ENCODE measurements at places on chromosomes 2 and 18.

- no peak for DNase-seq
- H3K4me3 ChIP-seq, result no peak overlapping the region
These were observed 147.3 kb downstream of the INHBB start for GRCh38 chr2:120493231-120493630.

DNA sequence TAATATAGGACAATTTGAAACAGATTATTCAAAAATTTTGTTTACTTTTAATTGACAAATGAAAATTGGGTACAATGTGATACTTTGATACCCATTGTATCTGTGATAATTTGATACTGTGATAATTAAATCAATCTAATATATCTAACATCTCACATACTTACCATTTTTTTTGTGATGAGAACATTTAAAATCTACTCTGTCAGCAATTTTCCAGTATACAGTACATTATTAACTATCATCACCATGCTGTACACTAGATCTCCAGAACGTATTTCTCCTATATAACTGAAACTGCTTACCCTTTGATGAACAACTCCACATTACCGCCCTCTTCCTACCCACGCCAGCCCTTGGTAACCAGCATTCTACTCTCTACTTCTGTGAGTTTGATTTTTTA, 139.7 kb upstream of the TFPI start:
- no peaks in the 10 kb centered on the region for H3K27me3 ChIP-seq
- no peaks in the 10 kb centered on the region for H3K36me3 ChIP-seq
- H3K4me3 ChIP-seq, result no peak overlapping the region
- no peaks in the 10 kb centered on the region for H3K4me1 ChIP-seq

DNA sequence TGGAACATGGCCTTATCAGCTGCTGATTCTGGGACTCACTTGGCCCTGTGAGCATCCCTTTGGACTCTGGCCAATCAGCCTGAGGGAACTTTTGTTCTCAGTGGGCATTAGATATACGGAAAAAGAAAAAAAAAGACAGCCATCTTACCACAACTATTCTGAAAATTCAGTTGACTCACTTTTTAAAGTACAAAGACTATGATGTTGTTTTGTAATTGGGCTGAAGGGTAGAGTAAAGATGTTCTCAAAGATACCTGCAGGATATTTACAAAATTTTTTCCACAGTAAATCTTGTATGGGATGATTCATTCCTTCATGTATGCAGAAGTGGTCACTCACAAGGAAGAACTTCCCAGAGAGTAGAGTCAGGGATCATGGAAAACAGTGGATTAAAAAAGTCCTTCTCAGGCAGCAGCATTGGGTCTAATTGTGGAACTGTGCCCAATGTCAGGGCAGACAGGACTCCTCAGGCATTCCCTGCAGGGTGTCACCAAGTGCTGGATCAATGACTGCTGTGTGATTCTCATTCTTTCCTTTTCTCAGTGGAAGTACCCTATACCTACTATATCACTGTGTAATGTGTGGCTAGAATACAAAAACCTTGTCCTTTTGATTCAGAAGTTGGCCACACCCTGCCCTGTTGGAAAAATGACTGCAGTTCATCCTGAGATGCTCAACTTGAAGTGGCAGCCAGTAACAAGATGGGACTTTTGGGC, 35.4 kb downstream of the SULT1C4 start:
- no peak overlapping the region for H3K4me3 ChIP-seq
- H3K27ac ChIP-seq, result no peak overlapping the region
- no peak for DNase-seq

DNA sequence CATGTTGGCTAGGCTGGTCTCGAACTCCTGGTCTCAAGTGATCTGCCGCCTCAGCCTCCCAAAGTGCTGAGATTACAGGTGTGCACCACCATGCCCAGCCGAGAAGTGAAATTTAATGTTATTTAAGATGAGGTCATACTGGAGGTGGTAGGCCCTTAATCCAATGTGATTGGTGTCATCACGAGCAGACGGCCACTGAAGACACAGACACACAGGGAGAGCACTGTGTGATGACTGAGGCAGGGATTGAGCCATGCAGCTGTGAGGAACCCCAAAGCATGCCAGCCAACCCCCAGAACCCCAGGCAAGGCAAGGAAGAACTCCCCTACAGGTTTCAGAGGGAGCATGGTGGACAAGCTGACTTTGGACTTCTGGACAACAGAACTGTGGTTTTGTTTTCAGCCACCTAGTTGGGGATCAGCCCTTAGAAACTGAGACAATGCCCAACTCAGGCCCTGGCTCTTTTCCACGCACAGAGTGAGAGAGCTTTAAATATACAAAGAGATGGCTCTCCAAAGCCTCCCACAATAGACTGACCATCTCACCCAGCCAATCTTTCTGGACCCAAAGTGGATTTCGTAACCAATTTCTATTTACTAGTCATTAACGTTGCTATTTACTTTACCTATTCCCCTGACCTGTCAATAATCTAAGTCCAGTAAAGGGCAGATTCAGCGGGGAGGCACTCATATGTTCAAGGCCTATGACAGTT, 34.2 kb downstream of the TBC1D8 start:
- no peak for DNase-seq
- no peaks in the 10 kb centered on the region for H3K36me3 ChIP-seq
- peaks cover 15% of the 10 kb centered on the region for H3K4me1 ChIP-seq
- no peak overlapping the region for H3K27ac ChIP-seq
- H3K4me3 ChIP-seq, result no peak overlapping the region
- H3K27me3 ChIP-seq, result peaks cover 8% of the 10 kb centered on the region

GRCh38 chr2:120269076-120269744, 16.6 kb downstream of the RALB start:
- H3K27ac ChIP-seq, result no peak overlapping the region
- H3K4me3 ChIP-seq, result no peak overlapping the region
- peaks cover 16% of the 10 kb centered on the region for H3K36me3 ChIP-seq
- no peaks in the 10 kb centered on the region for H3K27me3 ChIP-seq
- no peak for DNase-seq

DNA sequence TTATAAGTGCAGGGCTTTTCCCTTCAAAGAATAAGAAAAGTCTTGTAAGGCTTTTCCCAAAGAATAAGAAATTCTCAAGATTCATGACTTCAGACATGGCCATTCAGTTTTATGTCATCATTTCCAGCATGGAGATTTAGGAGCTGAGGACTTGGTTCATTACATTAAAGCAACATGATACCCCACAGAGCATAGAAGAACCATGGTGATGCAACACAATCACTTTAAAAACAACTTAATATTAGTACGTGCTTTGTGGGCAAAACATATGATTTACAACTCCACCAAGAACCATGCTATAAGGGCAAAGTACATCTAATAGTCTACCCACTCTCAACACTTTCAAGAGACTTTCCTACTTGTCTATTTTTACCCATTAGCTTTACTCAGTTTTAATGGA, 214.4 kb downstream of the SRBD1 start:
- H3K27ac ChIP-seq, result no peak overlapping the region
- H3K27me3 ChIP-seq, result no peaks in the 10 kb centered on the region

DNA sequence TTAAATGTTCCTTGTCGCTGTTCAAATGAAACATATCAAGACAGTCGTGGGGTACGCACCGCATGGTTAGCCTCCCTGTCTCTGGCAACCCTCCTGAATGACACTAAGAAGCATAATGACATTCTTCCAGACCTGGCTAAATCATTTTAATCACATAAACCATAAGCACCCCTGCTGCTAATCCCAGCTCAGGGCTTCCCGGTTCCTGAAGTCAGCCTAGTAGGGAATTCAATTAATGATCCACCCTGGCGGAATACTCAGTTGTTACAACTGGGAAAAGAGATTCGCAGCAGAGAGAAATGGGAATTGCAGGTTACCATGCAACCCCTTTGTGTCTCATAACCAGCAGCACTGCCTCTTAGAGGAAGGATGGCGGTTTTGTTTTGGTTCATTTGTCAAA, 200.8 kb upstream of the AGAP1 start:
- no peak overlapping the region for H3K27ac ChIP-seq
- H3K36me3 ChIP-seq, result no peaks in the 10 kb centered on the region
- H3K4me3 ChIP-seq, result no peak overlapping the region
- no peaks in the 10 kb centered on the region for H3K4me1 ChIP-seq
- H3K27me3 ChIP-seq, result peaks cover 4% of the 10 kb centered on the region

GRCh38 chr2:156517419-156517818, 81.2 kb downstream of the GPD2 start:
- H3K4me3 ChIP-seq, result no peak overlapping the region
- peaks cover 51% of the 10 kb centered on the region for H3K36me3 ChIP-seq
- no peak for DNase-seq
- H3K27me3 ChIP-seq, result no peaks in the 10 kb centered on the region
- no peak overlapping the region for H3K27ac ChIP-seq

- no peaks in the 10 kb centered on the region for H3K36me3 ChIP-seq
- H3K27me3 ChIP-seq, result peaks cover 26% of the 10 kb centered on the region
- no peaks in the 10 kb centered on the region for H3K4me1 ChIP-seq
- no peak overlapping the region for H3K27ac ChIP-seq
These were observed 79.8 kb downstream of the VSNL1 start for GRCh38 chr2:17620280-17620679.

GRCh38 chr2:157443795-157444640, at the start of gene CYTIP:
Gene CYTIP, minus strand, starts transcription at chr2:157444089. Its CDS starts 69 bp downstream, at chr2:157444020.
- H3K27me3 ChIP-seq, result no peaks in the 10 kb centered on the region
- peaks cover 48% of the 10 kb centered on the region for H3K36me3 ChIP-seq
- DNase-seq, result peak; percentile 52
- peaks cover 61% of the 10 kb centered on the region for H3K4me1 ChIP-seq
- peak within 1 kb of the TSS; percentile 96 for H3K27ac ChIP-seq

- H3K27ac ChIP-seq, result no peak overlapping the region
- no peak overlapping the region for H3K4me3 ChIP-seq
- DNase-seq, result no peak
- peaks cover 15% of the 10 kb centered on the region for H3K27me3 ChIP-seq
- no peaks in the 10 kb centered on the region for H3K36me3 ChIP-seq
These were observed 329.1 kb downstream of the MTX2 start for GRCh38 chr2:176598351-176598750.

- no peaks in the 10 kb centered on the region for H3K36me3 ChIP-seq
- H3K4me3 ChIP-seq, result no peak overlapping the region
- DNase-seq, result no peak
- no peak overlapping the region for H3K27ac ChIP-seq
These were observed 610.0 kb upstream of the GCFC2 start for GRCh38 chr2:76320716-76321115.

- peaks cover 55% of the 10 kb centered on the region for H3K4me1 ChIP-seq
- no peaks in the 10 kb centered on the region for H3K36me3 ChIP-seq
- no peak overlapping the region for H3K4me3 ChIP-seq
- no peak for DNase-seq
- H3K27ac ChIP-seq, result no peak overlapping the region
These were observed 7.3 kb upstream of the ATOH8 start for GRCh38 chr2:85746321-85747004.

DNA sequence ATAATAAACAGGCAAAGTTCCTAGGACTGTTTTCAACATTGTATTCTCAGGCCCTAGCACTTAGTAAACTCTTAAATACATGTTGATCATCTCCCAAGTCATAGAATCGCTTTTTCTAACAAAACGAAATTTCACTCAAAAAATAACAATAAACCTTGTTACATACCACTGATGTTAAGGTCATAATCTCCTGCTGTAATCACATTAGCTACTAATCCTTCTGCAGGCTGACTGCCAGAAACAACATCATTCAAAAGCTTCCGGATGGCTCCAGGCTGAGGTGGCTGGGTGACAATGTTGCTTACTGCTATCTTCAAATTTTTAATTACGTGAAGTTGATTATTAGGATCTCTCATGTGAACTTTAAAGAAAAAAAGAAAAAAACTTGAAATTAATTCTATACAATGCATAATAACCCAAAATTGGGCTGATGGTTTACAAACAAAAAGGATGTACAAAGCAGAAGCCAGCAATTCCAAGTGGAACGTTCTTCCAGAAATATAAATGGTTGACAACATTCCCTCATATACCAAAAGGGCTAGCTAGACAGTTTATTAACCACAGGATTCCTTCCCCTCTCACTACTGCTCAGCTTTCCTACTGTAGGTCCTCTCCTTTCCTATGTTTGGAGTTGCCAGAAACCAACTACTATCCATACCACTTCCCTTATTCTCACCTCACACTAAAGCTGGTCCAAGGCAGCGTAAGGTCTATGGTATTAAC, 11.6 kb downstream of the TRAPPC8 start:
- peaks cover 44% of the 10 kb centered on the region for H3K36me3 ChIP-seq
- DNase-seq, result no peak
- no peaks in the 10 kb centered on the region for H3K27me3 ChIP-seq
- H3K4me3 ChIP-seq, result no peak overlapping the region
- H3K4me1 ChIP-seq, result no peaks in the 10 kb centered on the region
- H3K27ac ChIP-seq, result no peak overlapping the region

DNA sequence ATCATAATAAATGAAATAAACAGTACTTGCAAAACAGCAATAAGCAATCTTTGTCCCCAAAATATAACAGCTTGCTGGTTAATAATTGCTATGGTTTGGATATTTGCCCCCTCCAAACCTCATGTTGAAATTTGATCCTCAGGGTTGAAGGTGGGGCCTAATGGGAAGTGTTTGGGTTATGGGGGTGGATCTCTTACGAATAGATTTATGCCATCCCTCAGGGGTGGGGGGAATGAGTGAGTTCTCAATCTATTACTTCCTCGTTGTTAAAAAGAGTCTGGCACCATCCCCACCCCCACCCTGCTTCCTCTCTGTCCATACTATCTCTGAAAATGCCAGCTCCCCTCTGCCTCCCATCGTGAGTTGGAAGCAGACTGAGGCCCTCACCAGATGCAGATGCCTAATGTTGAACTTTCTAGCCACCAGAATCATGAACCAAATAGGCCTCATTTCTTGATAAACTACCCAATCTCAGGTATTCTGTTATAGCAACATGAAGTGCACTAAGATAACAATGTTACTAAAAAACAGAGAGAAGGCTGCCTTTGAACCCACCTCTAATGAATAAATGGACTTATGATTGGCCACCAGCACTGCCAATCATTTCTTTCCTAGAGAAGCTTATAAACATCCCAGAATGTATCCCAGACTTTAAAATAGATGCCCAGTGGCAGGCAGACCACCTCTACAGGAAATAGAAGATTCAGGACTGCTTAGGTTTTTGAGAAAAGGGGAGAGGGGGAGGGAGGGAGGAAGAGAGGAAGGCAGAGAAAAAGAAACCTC, 90.1 kb downstream of the ALPK2 start:
- peaks cover 88% of the 10 kb centered on the region for H3K4me1 ChIP-seq
- DNase-seq, result no peak
- H3K27me3 ChIP-seq, result no peaks in the 10 kb centered on the region
- no peaks in the 10 kb centered on the region for H3K36me3 ChIP-seq
- peak overlapping the region; percentile 25 for H3K27ac ChIP-seq
- H3K4me3 ChIP-seq, result no peak overlapping the region

DNA sequence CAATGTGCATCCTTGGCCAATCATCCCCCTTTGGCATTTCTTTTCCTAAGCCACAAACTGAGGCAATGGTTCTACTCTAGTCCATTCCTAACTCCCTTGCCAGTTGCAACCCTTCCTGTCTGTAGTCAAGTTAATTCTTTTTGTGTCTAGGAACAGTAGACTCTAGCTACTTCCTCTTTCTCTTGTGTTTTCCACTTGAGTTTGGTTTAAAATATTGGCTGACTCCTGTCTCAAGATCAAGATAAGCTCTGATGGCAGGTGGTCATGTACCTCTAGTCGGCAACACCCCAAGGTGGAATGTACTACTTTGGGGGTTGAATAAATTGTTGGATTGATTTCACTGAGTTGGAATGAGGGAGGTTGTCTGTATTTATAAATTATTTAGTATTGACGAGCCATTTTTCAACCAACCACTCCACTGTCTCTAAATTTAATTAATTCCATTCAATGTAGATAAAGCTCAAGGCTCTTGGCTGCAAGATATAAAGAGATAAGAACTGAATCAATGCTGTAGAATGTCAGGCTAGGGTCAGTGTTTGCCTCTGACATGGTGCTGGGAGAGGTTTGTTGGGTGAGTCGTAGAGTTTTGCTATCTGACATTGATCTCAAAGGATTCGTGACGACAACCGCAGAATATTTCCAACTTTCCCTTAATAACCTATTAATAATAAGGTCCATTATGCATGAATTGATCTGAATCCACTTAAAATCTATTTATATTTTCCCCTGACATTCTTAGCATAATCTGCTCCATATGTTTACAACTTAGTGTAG, 188.7 kb upstream of the APCDD1 start:
- no peaks in the 10 kb centered on the region for H3K36me3 ChIP-seq
- no peak for DNase-seq
- H3K4me3 ChIP-seq, result peak overlapping the region; percentile 17

Measured in activated B cell treated with CpG ODN at 0.5 μM for 24 hours (primary cell).